ENCODE measurements at places on chromosomes 6 and 20. TPM values are rescaled to one million over a fixed set of nuclear protein-coding genes. Genes with fewer than 3 reads are reported as not detected.

KIF13A gene
- total RNA-seq = 139 TPM

DNA sequence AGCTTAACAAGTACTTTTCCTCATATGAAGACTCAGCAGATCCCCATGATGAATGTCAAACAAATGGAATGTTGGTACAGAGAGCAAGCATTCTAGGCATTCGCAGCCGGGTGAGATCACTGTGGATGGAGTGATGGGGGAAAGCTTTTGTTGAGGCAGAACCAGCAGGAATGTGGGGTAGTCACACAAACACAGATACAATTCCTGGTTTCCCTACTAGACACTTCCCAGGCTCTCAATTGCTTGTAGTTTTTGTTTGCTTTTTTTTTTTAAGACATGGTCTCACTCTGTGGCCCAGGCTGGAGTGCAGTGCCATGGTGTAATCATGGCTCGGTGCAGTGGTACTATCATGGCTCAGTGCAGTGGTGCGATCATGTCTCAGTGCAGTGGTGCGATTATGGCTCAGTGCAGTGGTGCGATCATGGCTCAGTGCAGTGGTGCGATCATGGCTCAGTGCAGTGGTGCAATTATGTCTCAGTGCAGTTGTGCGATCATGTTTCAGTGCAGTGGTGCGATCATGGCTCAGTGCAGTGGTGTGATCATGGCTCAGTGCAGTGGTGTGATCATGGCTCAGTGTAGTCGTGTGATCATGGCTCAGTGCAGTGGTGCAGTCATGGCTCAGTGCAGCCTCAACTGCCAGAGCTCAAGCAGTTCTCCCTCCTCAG is 15.4 kb upstream of the IER3 start:
- peaks cover 3% of the 10 kb centered on the region for H3K27me3 ChIP-seq
- H3K4me1 ChIP-seq = peaks cover 19% of the 10 kb centered on the region
- no peak for DNase-seq
- H3K27ac ChIP-seq = peak overlapping the region; percentile 64
- no peaks in the 10 kb centered on the region for H3K36me3 ChIP-seq
- peak overlapping the region; percentile 56 for H3K4me3 ChIP-seq

- H3K27ac ChIP-seq = peak overlapping the region; percentile 64
- no peak overlapping the region for H3K4me3 ChIP-seq
- peaks cover 32% of the 10 kb centered on the region for H3K36me3 ChIP-seq
- DNase-seq = no peak
- H3K4me1 ChIP-seq = peaks cover 9% of the 10 kb centered on the region
- peaks cover 4% of the 10 kb centered on the region for H3K27me3 ChIP-seq
Observed at GRCh38 chr6:166440106-166440505, 57.4 kb upstream of the MPC1 start.

DNA sequence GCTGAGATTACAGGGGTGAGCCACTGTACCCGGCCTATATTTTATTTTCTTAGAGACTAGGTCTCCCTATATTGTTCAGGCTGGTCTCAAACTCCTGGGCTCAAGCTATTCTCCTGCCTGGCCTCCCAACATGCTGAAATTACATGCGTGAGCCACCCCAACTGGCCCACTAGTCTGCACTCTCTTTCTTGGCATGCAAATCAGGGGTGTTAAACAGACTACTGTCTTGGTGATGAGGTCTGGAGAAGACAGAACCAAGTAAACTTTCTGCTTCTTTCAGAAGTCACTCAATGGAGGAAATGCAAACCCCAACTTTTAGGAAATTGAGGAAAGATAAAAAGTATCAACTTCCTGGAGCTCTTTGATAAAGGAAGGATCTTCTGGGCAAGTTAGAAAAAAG is 8.0 kb upstream of the TUBB2B start:
- DNase-seq = no peak
- H3K36me3 ChIP-seq = no peaks in the 10 kb centered on the region
- H3K4me1 ChIP-seq = peaks cover 24% of the 10 kb centered on the region
- H3K4me3 ChIP-seq = no peak overlapping the region

DNA sequence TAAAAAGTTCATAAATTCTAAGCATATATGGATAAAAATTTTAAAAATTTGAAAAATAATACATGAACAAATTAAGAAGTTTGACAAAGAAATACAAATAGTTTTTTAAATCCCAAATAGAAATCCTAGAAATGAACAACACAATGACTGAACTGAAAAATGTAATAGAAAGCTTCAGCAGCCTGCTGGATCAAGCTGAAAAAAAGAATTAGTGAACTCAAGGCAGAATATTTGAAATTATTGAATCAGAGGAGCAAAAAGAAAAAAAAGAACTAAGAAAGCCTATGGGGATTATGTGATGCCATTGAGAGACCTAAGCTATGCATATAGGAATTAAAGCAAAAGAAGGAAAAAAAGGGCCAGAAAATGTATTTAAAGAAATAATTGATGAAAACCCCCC is 39.9 kb upstream of the TFB1M start:
- no peak overlapping the region for H3K4me3 ChIP-seq
- peaks cover 4% of the 10 kb centered on the region for H3K36me3 ChIP-seq
- H3K27ac ChIP-seq = no peak overlapping the region
- no peak for DNase-seq
- H3K27me3 ChIP-seq = peaks cover 3% of the 10 kb centered on the region
- H3K4me1 ChIP-seq = no peaks in the 10 kb centered on the region

ESF1 gene
- 11.6 TPM for total RNA-seq

DNA sequence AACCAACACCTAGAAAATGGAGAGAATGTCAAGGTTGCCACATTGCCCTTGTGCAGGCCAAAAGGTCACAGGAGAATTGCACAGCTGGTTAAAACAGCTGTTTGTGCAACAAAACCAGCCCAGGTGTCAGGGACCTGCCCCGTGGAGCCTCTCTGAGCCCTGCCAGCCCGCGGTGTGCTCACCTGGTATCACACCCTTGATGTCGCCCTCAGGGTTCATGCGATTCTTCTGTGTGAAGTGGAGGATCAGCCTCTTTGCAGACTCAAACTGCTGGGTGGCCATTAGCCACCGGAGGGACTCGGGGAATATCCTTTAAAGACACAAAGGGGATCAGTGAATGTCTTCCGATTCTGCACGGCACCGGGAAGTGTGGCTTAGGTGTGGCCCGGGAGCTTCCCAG is 39.2 kb downstream of the PSMG4 start:
- no peak overlapping the region for H3K27ac ChIP-seq
- no peaks in the 10 kb centered on the region for H3K4me1 ChIP-seq
- no peak for DNase-seq
- peaks cover 25% of the 10 kb centered on the region for H3K36me3 ChIP-seq

GRCh38 chr20:40680161-40680959 is 8.7 kb downstream of the MAFB start:
- peaks cover 8% of the 10 kb centered on the region for H3K4me1 ChIP-seq
- H3K36me3 ChIP-seq = no peaks in the 10 kb centered on the region
- H3K27ac ChIP-seq = no peak overlapping the region
- DNase-seq = no peak

DNA sequence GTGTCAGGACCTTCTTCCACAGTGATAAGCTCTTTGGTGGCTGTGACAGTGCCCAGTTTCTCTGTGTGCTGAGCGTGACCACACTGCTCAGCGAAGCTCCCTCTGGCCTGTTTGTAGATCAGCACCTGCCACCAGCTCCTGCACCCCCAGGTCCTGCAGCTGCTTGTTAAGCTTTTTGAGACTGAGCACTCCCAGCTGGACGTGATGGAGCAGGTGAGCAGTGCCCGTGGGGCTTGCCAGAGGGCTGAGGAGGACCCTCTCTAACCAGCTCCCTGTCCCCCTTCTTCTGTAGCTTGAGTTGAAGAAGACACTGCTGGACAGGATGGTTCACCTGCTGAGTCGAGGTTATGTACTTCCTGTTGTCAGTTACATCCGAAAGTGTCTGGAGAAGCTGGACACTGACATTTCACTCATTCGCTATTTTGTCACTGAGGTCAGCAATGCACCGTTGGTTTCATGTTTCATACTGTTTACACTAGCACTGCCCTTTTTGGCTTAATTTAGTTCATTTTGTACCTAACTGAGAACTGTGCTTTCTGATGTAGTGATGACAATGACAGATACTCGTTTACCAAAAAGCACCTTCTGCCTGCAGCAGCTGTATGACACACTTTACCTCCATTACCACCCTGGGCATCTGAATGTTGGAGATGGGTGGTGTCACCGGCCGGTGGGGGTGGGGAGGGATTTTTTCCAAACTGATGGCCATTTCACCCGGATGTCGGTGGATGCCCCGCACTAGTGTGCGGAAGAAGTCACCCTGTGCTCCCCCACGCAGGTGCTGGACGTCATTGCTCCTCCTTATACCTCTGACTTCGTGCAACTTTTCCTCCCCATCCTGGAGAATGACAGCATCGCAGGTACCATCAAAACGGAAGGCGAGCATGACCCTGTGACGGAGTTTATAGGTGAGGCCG is 12.5 kb downstream of the NELFCD start:
- H3K36me3 ChIP-seq = peaks cover 53% of the 10 kb centered on the region
- H3K27ac ChIP-seq = no peak overlapping the region
- no peak for DNase-seq
- no peak overlapping the region for H3K4me3 ChIP-seq
- peaks cover 2% of the 10 kb centered on the region for H3K27me3 ChIP-seq

DNA sequence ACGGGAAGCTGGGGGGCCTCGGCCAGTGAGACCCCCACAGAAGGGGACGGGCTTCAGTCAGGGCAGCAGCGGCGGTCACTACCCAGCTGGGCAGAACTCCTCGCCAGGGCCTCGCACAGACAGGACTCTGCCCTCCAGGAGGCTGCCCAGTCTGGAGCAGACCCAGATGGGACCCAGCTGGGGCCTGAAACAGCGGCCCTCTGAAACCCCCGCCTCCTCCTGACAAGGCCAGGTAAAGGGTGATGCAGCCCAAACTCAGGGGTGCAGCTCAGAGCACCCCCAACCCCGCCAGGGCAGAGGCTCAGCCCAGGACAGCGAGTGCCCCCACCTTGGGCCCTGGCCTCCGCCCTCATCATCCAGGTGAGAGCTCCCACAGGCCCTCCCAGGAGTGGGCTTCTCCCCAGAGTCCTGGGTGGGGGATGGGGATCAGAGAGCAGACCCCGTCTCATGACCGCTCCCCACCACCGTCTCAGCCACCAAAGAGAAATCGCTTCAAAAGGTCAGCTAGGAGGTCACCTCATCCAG is 2.2 kb downstream of the EEF1A2 start:
- no peak overlapping the region for H3K27ac ChIP-seq
- peaks cover 2% of the 10 kb centered on the region for H3K4me1 ChIP-seq
- peaks cover 12% of the 10 kb centered on the region for H3K36me3 ChIP-seq
- peaks cover 11% of the 10 kb centered on the region for H3K27me3 ChIP-seq

CDH4 gene
- 0.23 TPM for total RNA-seq

DNA sequence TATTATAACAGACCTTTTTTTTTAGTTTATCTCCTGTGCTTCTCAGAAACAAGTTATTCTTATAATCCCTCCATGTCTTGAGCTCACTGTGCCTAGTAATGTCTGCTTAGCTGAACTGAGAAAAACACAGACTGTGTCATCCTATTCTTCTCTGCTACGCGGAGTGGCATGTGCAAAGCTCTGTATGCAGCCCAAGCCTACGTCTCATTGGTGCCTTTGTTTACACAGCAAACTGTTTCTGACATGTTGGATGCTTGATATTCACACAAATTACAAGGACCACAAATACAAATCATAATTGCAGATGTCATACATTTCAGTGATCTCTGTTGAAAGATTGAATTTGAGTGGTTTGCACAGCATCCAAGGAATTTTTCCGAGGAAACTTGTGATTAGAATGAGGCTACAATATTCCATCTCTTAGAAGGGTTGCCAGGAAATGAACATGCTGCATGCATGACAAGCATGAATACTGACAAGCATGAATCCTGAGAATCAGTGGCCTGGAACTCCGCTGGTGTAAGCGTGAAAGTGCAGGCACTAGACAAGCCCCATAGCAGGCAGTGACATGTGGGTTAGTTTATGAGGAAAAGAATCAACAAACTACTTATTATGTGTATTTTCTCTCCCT is 128.4 kb upstream of the SGK1 start:
- no peaks in the 10 kb centered on the region for H3K4me1 ChIP-seq
- no peak overlapping the region for H3K4me3 ChIP-seq
- no peak for DNase-seq
- H3K27ac ChIP-seq = no peak overlapping the region
- no peaks in the 10 kb centered on the region for H3K36me3 ChIP-seq
- H3K27me3 ChIP-seq = peaks cover 1% of the 10 kb centered on the region

GRCh38 chr6:128067446-128068118 is 166.7 kb upstream of the THEMIS start:
- no peaks in the 10 kb centered on the region for H3K27me3 ChIP-seq
- peaks cover 12% of the 10 kb centered on the region for H3K4me1 ChIP-seq
- no peak overlapping the region for H3K4me3 ChIP-seq

DNA sequence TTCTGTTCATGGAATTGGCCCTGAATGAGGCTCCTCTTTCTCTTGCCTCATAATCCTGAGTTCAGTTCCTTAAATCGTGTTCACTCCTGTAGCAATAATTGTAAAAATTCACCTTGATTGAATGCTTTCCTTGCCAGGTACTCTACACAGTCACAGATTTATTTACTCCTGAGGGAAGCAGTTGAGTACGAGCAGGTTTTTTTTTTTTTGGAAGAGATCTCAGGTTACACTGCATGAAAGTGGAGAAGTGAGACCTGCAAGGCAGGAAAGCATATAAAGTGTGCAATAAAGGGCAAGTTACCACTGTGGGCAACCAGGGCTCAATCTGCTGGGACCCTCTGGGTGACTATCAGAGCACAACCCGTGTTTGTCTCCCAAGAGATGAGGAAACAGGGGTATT is 93.0 kb upstream of the DOK5 start:
- H3K36me3 ChIP-seq = no peaks in the 10 kb centered on the region
- no peak overlapping the region for H3K27ac ChIP-seq

IFT52 gene
- 49.0 TPM for total RNA-seq

GRCh38 chr6:111990214-111990613 is 63.7 kb upstream of the CCN6 start:
- H3K27me3 ChIP-seq = peaks cover 4% of the 10 kb centered on the region
- H3K4me3 ChIP-seq = no peak overlapping the region
- DNase-seq = no peak
- peaks cover 23% of the 10 kb centered on the region for H3K4me1 ChIP-seq

DNA sequence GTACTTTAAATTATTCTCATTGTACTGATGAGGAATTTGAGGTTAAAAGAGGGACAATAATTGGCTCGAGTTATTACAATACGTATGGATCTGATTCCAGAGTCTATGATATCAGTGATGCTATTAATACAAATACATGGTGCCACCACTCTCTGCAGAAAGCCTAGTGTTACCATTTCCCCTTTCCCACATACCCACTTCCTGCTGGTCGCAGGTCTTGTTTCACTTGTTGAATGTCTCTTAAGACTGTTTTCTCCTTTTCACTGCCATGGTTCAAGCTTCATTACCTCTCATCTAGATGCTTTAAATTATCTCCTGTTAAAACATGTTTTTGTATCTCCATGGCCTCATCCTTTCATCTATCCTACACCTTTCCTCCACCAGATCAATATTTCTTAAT is 62.0 kb downstream of the FHL5 start:
- no peaks in the 10 kb centered on the region for H3K27me3 ChIP-seq
- DNase-seq = no peak
- H3K4me1 ChIP-seq = peaks cover 3% of the 10 kb centered on the region
- no peak overlapping the region for H3K4me3 ChIP-seq
- H3K27ac ChIP-seq = no peak overlapping the region
